ENCODE measurements at places on chromosomes 12 and 14. TPM values are rescaled to one million over a fixed set of nuclear protein-coding genes. Genes with fewer than 3 reads are reported as not detected.

Gene PRKCH
- polyA plus RNA-seq = 9.2 TPM

Gene KLRK1
- 0.57 TPM for polyA plus RNA-seq

Gene SPTB
- polyA plus RNA-seq = 5.2 TPM

Gene SOX5
- polyA plus RNA-seq = 0.76 TPM

Gene FOXG1
- not detected for polyA plus RNA-seq

Gene RTL1
- 0.80 TPM for polyA plus RNA-seq

Gene LMNTD1
- polyA plus RNA-seq = 0.70 TPM

Gene P2RX7
- 0.77 TPM for polyA plus RNA-seq

Gene PROX2
- not detected for polyA plus RNA-seq

Gene CD69
- 0.23 TPM for polyA plus RNA-seq

Gene KLRF1
- polyA plus RNA-seq = 2.1 TPM

Gene ACSS3
- polyA plus RNA-seq = 1.9 TPM

Gene CRIP2
- 223 TPM for polyA plus RNA-seq

Gene RPGRIP1
- polyA plus RNA-seq = 0.31 TPM

Gene FAM181A
- not detected for polyA plus RNA-seq

Gene SPIC
- polyA plus RNA-seq = not detected

Gene MGP
- 112 TPM for polyA plus RNA-seq

Gene ATXN2
- 28.2 TPM for polyA plus RNA-seq

Gene SIX4
- polyA plus RNA-seq = 0.65 TPM

Gene TAMALIN
- 25.4 TPM for polyA plus RNA-seq

Gene NAP1L1
- polyA plus RNA-seq = 134 TPM

Gene ASIC1
- polyA plus RNA-seq = 0.38 TPM

Gene LRRC43
- polyA plus RNA-seq = 0.57 TPM

Gene TEX52
- not detected for polyA plus RNA-seq

Gene SSPN
- polyA plus RNA-seq = 0.61 TPM

Gene OR4K15
- polyA plus RNA-seq = not detected

Gene ACSM4
- not detected for polyA plus RNA-seq

Gene FAM90A1
- 0.84 TPM for polyA plus RNA-seq

Gene PTHLH
- 0.15 TPM for polyA plus RNA-seq

Gene STAC3
- 3.0 TPM for polyA plus RNA-seq

Gene ZBTB1
- polyA plus RNA-seq = 8.7 TPM

Gene CLEC1B
- 0.02 TPM for polyA plus RNA-seq

Gene MYH7
- 1.1 TPM for polyA plus RNA-seq

Gene CCDC177
- polyA plus RNA-seq = not detected

Gene CELA1
- polyA plus RNA-seq = not detected

Gene RFX4
- 0.05 TPM for polyA plus RNA-seq

Gene ABHD12B
- polyA plus RNA-seq = not detected

Gene NKX2-1
- not detected for polyA plus RNA-seq

Gene GZMH
- 0.61 TPM for polyA plus RNA-seq

Gene CLEC9A
- not detected for polyA plus RNA-seq

All from pancreas (tissue), 10 donors.